Astrocyte (in vitro differentiated cells and primary cell): ENCODE measurements at places on chromosomes 13 and 19.

DNA sequence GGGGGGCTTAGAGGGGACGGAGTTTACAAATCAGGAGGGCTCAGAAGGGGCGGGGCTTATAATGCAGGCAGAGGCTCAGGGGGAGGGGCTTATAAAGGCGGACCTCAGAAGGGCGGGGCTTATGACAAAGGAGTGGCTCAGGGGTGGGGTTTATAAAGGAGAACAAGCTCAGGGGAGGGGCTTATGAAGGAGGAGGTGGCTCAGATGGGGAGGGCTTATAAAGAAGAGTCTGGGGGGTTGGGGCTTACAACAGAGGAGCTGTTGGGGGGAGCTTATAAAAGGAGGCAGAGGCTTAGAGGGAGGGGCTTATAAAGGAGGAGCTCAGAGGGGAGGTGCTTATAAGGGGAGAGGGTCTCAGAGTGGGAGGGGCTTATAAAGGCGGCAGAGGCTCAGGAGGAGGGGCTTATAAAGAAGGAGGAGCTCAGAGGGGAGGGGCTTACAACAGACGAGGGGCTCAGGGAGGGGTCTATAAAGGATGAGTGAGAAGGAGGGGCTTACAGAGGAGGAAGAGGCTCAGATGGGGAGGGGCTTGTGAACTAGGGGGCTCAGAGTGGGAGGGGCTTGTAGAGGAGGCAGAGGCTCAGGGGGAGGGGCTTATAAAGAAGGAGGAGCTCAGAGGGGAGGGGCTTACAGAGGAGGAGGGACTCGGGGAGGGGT, 1.0 kb downstream of the SMIM24 start:
- DNase-seq: no peak

DNA sequence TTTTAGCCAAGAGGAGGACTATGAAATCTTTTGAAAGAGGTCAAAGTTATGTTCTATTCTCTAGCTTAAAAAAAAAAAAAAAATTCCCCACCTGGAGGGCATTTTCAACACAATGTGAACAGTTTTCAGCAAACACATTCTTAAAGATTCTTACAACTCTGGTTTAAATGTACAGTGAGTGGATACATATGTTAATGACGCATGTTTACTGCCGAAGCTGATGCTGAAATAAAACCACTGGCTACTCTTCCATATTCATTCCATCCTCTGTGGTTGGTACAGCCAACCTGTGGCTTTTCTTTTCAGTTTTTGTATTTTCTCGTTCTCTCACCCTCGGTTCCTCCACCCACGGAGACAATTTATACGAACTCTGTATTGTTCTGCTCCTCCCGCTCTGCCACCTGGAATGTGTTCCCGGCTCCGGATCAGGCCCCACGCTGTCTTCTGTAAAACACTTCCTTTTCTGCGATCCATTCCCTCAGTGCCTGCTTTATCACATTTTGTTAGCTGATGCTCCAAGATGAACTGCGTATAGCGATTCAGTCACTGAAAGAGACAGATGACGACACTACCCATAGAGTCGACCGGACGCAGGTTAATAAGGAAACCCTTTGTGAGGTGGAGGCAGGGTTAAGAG, 466.4 kb upstream of the ARGLU1 start:
- no peak for DNase-seq

DNA sequence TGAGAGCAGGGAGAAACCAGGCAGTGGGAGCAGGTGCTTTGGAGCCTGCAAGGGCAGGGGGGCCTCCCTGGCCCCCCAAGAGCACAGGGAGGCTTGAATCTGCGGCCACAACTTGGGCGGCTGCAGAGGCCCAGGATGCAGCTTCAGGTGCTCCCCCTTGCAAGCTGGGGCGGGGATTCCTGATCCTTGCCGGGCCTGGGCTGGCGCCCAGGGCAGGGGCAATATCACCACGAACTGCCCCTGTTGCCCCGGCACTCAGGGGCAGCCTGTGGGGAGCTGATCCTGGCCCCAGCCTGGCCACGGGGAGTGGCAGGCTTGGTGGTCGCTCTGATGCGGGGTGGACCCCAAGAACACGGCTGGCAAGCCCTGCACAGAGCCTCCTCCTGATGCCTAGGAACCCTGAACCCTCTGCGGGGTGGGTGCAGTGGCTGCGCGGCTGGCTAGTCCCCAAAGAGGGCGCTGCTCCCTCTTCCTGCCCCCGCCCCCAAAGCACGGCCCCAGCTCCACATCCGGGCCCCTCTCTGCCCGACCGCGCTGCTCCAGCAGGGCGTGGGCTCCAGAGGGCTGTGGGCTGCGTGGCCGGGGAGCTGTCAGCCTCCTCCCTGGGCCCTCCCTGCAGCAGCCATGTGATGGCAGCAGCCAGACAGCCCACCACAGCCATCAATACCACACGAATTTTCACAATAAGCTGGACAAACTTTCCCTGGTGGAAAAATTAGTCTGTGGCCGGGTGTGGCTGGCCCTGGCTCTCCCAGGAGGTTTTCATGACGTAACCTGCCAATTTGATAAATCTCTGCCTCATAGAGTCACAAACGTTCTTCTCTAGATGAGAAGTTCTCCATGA, 21.0 kb downstream of the TNFSF9 start:
- peak; percentile 68 for DNase-seq

GRCh38 chr19:48509467-48510194, 2.0 kb downstream of the LMTK3 start:
- DNase-seq: no peak

GRCh38 chr19:752652-753517, 2.0 kb downstream of the MISP start:
- DNase-seq: peak; percentile 79

GRCh38 chr13:96481482-96481881, 391.6 kb downstream of the HS6ST3 start:
- DNase-seq: no peak

DNA sequence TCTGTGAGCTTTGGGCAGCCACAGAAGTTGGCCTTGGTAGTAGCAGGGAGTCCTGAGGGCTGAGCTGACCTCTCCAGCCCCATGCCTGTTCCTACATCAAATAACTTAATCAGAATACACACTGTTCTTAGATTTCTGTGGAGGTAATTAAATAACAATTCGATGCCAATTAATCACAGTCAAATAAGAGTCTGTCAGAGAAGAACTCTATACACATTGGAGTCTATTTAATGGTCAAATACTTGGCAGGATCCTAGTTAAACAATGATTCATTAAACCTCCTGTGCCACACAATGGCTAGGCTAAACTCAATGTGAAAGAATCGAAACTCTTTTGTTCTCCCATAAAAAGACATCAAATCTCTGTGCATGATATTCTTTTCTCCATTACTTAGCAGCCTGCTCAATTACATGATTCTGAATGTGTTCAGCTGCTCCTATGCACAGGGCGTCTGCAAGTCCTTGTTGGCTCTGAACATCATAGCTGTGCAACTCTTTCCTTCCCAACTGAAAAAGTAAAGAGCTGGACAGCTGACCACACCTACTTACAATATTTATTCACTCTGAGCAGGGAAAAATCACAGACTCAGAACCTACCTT, 173.1 kb downstream of the ABCC4 start:
- DNase-seq: peak; percentile 57
